ENCODE measurements at places on chromosomes 12 and 14.

DNA sequence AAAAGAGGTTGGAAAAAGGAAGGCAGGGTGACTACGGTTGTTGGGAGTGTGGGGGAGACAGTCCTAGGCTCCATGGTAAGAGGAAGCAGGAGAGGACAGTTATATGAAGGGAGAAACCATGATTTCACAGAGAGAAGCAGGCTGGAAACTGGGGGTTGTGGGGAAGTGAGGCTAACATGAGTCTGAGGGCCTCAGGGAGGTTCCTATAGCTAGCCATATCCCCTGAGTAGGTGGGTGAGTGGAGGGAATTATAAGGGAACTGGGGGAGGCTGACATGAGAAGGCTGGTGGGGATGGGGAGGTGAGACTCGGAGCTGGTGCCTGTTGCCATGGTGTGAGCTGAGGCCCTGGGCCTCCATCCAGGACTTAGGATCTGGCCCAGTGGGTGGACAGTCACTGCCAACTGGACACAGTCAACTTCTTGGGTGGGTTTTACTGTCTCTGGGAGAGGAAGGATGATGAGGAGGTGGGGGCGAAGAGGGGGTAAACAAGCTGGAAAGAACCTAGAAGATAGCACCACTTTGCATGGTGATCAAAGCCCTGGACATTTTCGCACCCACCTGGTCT, 1.4 kb downstream of the RNASE13 start:
- no peak for DNase-seq

GRCh38 chr12:102023343-102023930, 38.4 kb downstream of the WASHC3 start:
- no peak for DNase-seq

GRCh38 chr12:71870416-71870815, 30.9 kb downstream of the TBC1D15 start:
- no peak for DNase-seq

DNA sequence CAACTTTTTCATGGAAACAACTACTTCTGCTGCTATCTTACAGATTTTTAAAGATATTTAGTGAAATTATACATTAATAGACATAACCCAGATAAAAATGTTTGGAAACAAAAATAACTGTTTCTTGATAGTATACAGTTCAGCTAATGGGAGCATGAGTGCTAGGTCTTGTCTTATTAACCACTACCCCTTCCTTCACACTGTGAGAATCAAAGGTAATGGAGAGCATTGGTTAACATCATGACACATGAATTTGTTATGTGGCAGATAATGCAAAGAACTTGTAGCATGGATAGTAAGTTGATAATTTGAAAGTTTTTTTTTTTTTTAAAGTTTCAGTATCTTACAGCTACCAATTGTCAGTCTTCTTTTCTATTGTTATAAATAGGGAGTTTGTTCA, 44.2 kb downstream of the CCDC91 start:
- DNase-seq = no peak

- DNase-seq = no peak
These were observed 207.0 kb upstream of the CDKN3 start for GRCh38 chr14:54189748-54190354.

GRCh38 chr12:84960918-84961317, 48.3 kb upstream of the SLC6A15 start:
- no peak for DNase-seq
